Activated CD8-positive, alpha-beta memory T cell treated with anti-CD3 and anti-CD28 coated beads, Interleukin-2, amount 10 ng/mL, durations not matched to agents 7 days and 5 days (primary cell): ENCODE measurements at places on chromosomes 6 and 20. TPM values are rescaled to one million over a fixed set of nuclear protein-coding genes. Genes with fewer than 3 reads are reported as not detected.

BIRC7 gene
- not detected for total RNA-seq

TXLNB gene
- total RNA-seq = 0.38 TPM

DNA sequence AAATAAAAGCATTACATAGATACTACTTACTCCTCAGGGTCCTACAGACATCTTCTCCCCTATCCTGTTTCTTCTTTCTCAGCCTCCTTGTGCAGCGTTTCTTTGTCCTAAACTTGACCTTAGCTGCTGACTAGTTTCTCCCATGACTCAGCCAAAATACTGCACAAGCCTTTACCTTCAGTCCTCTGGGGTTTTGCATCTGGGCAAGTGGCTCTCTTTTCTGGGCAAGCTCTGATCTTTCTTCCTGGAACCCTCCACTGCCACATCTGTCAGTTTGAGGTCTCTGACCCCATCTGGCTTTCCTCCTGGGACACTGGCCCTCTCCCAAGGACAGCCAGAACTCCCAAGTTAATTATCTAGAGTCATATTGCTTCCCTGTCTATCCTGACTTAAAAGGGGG lies 838.4 kb downstream of the DHX35 start:
- H3K27ac ChIP-seq = no peak overlapping the region
- no peak overlapping the region for H3K4me3 ChIP-seq
- no peak for DNase-seq
- no peaks in the 10 kb centered on the region for H3K4me1 ChIP-seq

- no peak overlapping the region for H3K27ac ChIP-seq
- no peak for DNase-seq
- peaks cover 28% of the 10 kb centered on the region for H3K4me1 ChIP-seq
- peaks cover 3% of the 10 kb centered on the region for H3K27me3 ChIP-seq
Observed at GRCh38 chr6:148776321-148777308, 29.8 kb downstream of the UST start.
